ENCODE measurements at places on chromosomes 1 and 21.

- no peak for DNase-seq
These were observed 46.3 kb downstream of the KIF21B start for GRCh38 chr1:200977071-200977754.

GRCh38 chr1:200896531-200897196 lies 2.0 kb downstream of the INAVA start:
- DNase-seq: no peak

DNA sequence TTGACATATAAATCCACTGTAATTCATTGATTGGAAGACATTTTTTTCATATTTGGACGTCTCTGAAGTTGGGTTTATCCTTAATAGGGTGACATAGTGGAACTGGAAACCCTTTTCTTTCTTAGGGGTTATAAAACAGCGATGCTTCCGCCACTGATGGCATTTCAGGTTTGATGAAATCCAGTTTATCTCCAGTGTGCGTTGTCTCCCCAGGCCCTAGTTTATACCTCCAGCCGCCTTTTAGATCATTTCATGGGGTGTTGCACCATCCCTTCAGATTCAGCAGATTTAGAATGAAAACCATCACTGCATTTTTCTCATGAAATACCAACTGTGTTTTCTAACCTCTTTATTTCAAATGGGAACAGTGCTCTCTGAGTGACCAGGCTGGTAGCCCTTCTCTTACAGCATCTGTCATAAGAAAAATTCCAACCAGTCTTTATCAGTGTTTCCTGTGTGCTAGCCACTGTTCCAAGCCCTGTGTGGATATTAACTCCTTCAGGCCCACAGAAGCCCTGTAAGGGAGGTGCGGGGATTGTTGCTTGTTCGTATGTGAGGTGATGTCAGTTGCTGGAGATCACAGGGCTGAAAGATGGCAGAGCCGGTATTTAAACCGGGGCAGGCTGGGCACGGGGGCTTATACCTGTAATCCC lies 19.0 kb downstream of the H6PD start:
- no peak for DNase-seq

GRCh38 chr1:8382051-8382505 lies 64.2 kb downstream of the SLC45A1 start:
- DNase-seq: no peak

GRCh38 chr1:21534146-21534545 lies 24.9 kb downstream of the ALPL start:
- no peak for DNase-seq

DNA sequence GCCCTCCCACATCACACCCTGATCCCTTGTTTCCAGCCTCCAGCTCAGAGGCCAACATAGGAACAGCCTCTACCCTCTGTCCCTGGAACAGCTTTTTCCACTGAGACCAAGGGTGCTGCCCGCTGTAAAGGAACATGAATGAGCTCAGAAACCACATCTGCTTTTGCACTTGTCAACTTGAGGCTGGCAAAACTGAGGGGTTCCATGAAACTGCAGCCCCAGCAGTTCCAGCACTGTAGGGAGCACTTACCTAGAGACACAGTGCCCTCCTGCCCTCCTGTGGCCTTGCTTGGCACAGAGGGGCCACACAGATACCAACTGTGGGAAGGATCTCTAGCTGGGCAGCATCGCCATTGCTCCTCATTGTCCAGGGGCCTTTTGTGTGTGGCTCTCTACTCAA lies 51.7 kb downstream of the ITPKB start:
- no peak for DNase-seq

DNA sequence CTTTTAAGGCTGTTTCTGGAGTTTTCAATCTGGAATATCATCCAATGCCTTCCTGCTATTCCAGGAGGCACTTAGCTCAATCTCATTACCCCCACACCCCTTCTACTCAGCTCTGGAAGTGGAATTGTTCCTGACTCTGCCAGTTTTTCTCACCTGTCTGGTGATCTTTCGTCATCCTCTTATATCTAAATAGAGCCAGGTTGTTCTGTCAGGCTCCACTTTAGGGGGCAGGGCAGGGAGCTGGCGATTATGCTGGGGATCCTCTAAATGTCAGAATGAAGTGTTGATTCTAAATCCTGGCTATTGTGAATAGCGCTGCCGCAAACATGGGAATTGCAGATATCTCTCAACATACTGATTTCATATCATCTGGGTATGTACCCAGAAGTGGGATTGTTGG lies 63.6 kb upstream of the ETV3 start:
- DNase-seq: no peak

GRCh38 chr21:27201197-27201596 lies 234.3 kb upstream of the ADAMTS5 start:
- DNase-seq: no peak

DNA sequence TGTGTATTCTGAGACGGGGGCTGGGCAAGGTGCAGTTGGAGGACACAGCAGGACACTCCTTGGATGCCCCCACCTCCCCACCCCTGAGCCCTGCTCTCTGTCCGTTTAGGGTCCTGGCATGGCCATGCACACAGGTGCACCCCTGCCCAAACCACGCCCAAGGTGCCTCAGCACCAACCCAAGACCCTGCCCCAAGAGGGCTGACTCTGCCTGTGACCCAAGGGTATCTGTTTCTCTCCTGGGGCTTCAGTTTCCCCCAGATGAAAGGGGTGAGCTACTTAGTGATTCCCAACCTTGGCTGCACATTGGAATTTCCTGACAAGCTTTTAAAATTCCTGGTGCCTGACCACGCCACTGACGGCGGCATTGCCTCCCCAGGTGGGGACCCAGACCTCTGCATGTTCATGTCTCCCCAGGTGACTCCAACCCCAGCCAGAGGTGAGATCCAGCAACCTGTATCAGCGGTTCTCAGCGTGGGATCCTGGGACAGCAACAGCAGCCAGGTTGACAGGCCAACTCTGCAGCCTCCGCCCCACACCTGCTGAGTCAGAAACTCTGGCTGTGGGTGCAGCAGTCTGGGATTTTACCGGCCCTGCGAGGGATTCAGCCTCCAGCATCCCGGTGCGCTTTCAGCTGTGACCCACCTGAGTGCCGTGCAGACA lies 483.4 kb downstream of the NPHP4 start:
- DNase-seq: no peak

DNA sequence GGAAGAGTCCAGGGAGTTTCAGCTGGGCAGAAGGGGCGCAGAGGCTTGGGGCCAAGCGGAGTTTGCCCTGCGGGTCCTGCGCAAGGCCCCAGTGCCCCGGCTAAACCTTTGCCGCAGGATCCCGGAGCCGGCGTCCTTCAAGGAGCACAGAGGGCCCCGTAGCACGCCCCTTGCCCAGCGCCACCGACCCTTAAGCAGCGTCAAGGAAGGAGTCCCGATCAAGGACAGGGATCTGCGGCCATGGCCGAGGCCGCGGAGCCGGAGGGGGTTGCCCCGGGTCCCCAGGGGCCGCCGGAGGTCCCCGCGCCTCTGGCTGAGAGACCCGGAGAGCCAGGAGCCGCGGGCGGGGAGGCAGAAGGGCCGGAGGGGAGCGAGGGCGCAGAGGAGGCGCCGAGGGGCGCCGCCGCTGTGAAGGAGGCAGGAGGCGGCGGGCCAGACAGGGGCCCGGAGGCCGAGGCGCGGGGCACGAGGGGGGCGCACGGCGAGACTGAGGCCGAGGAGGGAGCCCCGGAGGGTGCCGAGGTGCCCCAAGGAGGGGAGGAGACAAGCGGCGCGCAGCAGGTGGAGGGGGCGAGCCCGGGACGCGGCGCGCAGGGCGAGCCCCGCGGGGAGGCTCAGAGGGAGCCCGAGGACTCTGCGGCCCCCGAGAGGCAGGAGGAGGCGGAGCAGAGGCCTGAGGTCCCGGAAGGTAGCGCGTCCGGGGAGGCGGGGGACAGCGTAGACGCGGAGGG lies 520 bp downstream of the CLIC6 start:
- DNase-seq: no peak

DNA sequence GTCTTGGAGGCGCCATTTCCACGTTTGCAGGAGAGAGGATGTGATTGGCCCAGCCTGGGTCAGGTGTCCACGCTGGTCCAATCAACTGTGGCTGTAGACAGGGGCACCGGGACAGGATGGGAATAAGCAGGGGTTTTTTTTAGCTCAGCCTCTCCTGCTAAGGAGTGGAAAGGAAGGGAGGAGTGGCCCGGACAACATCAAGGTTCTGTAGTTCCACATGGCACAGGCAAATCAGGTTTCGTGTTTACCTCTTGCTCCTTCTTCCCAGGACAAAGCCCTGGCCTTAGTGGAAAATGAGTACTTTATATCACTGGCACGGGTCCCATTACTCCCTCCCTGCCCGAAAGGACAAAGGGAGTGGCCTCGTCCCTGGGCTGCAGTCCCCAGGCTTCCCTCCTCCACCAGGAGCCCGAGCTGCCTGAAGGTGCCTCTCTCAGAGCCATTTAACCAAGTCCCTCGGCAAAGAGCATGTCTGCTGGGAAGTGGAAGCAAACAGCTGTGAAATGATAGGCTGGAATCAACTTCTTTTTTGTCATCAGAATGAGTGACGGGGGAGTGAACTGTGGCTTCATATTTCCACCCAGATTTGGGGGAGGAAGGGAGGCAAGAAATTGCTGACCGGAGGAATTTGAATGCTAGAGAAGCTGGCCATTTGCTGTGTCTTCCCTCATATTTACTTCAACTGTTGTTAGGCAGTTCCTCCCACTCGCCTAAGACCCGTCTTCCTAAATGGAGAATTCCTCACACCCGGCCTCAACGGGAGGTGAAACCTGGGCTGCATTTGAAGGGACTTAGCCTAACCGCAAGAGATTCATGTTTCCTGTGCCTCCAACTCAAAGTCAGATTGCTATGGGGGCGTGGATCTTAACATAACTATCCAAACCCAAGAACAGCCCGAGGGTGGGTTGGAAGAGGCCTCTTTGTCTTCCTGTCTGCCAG lies 84.9 kb upstream of the SLC44A3 start:
- DNase-seq: no peak

DNA sequence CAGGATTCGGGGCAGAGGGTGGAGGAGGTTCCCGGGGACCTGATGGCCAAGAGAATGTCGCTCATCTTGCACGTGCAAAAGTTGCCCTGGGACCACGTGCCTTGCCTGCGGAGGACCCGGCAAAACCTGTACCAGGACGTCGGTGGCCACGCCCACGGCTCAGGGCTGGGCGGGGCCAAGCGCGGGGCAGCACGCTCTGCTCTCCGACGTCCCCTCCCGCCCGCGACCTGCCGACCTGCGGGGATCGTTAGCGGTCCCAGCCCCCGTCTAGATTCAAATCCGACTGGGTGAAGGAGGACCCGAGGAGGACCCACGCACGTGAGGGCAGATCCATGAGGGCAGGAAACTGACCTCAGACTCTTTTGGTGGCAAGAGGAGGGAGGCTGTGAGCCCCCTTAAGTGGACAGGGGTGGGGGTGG lies at the start of gene C1orf167:
C1orf167 (plus strand) TSS at position 206 of the 419 bp plus-strand sequence. CDS start 2,208 bp downstream, outside the sequence.
- no peak for DNase-seq

- no peak for DNase-seq
These were observed 48.5 kb upstream of the NRDC start for GRCh38 chr1:51927029-51927428.

- DNase-seq: no peak
These were observed 207.7 kb upstream of the GJB5 start for GRCh38 chr1:34547046-34547674.

Data from stimulated activated CD8-positive, alpha-beta memory T cell treated with anti-CD3 and anti-CD28 coated beads, Interleukin-4, amount 100 ng/mL, for 1 hour (primary cell).